ENCODE measurements at places on chromosomes 12 and 14.

GRCh38 chr14:74350211-74350927 lies 2.1 kb downstream of the VRTN start:
- no peak for DNase-seq

DNA sequence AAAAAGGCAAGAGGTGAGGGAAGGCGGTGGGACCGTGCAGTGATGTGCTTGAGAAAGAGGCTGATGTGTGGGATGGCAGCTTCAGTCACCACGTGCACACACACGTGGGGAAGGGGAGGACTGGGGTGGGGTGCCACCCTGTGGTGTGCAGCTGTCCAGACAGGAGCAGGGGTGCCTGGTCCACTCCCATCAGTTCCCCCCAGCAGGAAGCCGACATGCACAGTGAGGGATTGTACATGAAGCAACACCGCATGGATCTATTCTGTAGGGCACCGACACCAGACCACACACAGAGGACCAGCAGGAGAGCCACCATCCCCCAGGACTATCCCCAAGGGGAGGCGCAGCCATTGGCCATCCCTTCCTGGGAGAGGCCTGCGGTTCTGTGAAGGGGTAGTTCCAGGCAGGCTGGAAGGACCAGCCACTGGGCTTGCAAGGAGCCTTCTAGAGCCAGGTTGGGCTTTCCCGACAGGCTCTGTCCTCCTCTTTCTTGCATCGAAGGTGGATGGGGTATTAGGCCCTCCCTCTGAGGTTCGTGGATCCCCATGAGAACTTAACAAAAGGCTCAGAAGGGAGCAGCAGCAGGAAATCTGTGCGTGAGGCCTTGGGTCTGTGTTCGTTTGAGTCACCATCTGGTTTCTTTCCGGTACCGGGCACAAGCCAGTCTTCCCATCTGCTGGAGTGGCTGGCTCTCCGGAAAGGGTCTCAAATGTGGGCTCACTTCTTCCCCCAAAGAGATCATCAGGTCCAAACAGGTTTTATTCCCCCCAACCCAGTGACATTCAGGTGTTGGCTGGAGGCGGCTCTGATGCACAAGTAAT lies 59.8 kb downstream of the PLEKHG3 start:
- no peak for DNase-seq

DNA sequence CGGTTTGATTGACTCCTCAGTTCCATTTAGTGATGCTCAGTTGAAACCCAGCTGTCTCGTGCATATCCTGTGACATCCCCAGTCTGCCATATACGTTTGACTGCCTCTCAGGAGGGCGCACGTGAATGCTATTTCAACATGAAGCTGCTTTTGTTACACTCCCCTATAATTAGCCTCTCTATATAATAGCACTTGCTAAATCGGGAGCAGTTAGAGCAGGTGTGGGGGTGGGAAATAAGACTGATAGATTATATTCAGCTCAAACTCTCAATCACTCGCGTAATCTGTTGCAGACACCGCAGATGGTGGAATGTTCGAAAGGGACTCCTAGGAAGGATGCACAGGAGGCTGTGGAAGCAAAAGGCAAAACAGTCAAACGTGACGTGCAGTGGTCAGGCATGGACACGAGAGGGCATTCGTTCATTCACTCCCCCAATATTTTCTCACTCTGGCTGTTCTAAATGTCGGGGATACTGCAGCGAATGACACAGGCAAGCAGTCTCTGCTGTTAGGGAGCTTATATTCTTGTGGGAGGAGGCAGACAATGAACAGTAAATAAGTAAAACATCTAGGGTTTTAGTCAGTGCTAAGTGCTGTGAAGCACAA lies 29.8 kb downstream of the KCNA1 start:
- no peak for DNase-seq

GRCh38 chr12:69903548-69903947 lies 78.5 kb downstream of the MYRFL start:
- no peak for DNase-seq

DNA sequence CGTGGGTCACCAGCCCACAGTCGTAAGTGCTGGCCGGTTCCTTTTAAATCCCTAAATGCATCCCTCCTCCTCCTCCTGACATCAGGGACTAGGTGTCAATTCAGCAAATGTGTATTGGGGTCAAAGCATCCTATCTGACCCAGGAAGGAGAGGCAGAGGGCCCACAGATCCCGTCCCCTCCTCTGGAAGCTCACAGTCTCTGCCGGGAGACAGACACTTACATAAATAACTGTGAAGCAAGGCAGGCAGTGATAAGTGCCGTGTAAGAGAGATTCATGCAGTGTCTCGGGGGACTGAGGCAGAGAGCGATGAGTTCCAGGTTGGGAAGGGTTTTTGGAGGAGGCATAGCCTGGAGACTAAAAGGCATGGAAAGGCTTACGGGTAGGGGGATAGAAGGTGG lies 44.1 kb downstream of the HRK start:
- no peak for DNase-seq

DNA sequence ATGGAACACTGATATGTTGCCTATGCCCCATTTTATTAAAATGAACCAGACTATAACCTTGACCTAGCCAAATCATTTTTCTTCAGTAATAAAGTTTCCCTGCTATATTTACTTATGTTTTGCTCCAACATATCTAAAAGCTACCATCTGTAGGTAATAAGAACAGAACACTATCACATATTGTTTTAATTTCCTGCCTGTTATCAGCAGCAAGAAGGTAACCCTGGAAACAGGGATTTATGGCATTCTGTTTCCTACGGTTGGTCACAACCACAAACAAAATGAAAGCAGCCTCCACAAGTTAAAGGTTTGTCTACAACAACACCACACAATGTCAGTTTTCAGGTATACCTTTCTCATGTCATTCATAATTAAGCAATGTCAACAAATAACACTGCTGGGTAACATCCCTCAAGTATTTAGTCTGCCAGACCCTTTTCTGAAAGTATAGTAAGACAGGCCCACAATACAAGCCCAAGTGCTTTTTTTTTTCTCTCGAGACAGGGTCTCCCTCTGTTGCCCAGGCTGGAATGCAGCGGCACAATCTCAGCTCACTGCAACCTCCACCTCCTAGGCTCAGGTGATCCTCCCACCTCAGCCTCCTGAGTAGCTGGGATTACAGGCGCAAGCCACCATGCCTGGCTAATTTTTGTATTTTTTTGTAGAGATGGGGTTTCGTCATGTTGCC lies 25.5 kb downstream of the GCH1 start:
- no peak for DNase-seq

DNA sequence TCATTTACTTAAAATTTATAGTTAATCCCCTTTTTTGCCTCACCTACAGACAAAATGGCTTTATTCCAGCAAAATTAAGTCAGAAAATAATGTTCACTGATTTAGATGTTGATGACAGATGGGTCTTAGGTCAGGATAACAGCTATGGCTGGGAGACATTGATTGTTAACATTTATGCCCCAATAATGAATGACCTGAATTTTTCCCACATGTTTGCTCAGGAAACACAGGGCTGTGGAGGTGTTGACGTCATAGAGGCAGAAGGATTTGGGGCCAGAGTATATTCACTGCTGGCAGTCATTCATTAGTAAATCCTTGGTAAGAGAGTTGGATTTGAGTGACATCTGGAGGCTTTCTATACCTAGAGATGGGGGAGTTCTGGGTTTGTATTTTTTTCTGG lies 121.3 kb downstream of the PDE3A start:
- DNase-seq, result no peak

GRCh38 chr12:67220065-67220464 lies 49.1 kb upstream of the CAND1 start:
- no peak for DNase-seq

DNA sequence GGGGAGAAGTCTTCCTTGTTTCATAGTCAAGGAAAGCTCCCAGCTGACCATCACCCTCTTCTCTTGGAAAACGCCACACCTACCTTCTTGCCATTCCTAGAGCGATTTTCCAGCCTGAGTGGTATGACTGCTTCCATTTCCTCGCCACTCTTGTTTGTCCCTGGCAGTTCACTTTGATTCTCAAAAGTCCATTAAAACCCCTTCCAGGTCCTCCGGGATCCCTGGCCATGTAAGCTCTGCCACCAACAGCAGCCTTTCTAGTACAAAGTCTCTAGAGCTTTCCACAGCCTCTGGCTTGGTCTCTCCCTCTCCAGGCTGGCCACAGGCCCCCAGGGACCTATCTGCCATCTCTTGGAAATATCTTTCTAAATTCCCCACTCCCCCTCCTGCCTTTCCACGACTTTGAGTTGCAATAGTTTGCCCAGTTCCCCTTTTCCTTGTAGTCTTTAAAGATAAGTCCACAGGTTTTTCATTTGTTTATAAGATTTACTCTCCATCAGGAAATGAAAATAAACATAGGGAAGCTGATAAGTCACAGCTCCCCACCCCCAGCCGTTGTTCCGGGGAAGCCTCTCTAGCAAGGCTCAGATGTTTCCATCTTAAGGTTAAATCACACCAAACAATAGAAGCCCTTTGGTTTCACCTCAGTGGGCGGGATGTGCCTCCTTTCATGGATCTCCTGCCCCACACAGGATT lies 42.9 kb upstream of the SINHCAF start:
- DNase-seq, result no peak

GRCh38 chr14:28412077-28412476 lies 354.5 kb upstream of the FOXG1 start:
- no peak for DNase-seq

GRCh38 chr12:88529531-88530488 lies 50.5 kb downstream of the KITLG start:
- no peak for DNase-seq

DNA sequence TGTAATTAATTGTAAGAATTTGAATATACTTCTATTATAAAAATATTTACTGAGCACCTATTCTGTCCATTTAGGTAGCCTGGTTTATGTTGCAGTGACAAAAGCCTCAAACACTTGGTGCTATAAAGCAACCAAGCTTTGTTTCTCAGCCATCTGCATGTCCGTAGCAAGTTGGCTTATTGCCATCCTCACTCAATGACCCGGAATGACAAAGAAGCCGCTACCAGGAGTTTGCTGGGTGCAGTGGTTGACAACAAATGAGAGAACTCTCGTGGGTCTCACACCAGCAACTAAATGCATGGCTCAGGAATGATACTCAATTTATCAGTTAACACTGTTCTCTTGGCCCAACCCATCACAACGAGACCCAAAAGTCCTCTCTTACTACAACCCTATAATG lies 553.1 kb downstream of the DIO2 start:
- DNase-seq, result no peak

DNA sequence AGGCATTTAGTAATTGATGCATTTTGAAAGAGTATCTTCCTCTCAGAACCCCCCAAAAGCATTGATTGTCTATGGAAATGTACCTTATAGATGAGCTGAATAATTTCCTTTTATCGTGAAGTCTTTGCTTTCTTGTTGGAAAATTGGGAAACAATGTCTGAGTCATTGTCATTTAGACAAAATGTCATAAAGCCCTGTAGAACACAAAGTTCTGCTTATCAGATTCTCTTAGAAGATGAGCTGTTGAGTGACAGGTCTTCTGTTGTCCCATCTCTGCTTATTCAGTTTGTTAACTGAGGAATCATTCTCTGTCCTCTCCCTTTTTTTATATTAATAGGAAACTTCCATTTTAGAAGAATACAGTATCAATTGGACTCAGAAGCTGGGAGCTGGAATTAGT lies 22.9 kb downstream of the MAPKAPK5 start:
- no peak for DNase-seq

DNA sequence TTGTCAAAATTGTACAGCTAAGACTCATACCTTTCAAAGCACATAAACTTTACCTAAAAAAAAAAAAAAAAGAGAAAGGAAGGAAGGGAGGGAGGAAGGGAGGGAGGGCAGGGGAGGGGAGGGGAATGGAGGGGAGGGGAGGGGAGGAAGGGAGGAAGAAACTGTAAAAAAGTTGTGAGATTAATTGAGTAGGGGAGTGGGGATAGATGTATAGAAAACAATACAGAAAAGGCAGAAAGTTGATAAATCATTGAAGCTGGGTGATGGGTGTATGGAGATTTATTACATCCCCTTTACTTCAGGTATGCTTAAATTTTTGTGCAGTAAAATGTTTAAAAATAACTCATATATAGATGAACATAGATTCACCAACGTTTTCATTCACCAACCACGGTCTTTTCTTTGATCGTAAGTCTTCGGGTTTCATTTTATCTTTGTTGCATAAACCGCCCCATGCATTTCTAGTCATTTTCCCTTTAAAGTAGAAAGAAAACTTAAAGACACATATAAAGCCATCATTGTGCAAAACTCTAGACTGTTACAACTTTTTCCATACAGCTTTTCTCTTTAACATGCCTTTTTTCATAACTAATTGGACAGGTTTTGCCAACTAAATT lies 191.2 kb upstream of the KRR1 start:
- no peak for DNase-seq

DNA sequence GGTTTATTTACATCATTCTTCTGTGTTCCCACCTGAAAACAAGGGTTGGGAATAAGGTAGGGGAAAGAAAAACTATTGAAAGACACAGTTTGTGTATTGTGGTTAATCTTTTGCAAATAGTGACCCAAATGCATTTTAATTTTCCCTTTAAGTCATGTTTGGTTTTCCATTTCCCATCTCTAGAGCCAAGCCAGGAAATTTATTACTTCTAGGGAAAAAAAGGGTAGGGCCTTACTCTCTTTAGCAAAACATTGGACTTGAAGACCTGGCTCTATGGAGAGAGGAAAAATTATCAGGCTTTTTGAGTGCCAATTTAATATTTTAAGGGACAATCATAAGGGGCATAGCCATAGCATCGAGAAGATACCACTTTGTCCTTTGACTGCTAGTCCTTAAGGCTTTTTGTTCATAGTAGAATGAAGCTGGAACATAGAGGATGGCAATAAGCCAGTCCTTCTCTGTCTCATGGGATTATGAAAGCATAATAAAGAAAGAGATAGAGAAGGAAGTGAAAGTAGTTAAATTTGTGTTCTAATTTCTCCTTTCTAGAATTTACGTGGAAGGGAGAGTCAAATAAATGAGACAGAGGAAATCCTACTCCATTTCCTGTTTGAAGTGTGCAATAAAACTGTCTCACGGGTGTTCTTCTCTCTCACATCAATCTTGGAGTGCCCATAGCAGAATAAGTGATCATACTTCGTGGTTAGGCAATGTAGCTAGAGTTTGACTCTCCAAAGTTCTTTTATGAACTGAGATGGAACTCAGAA lies 50.9 kb upstream of the PPFIA2 start:
- no peak for DNase-seq

DNA sequence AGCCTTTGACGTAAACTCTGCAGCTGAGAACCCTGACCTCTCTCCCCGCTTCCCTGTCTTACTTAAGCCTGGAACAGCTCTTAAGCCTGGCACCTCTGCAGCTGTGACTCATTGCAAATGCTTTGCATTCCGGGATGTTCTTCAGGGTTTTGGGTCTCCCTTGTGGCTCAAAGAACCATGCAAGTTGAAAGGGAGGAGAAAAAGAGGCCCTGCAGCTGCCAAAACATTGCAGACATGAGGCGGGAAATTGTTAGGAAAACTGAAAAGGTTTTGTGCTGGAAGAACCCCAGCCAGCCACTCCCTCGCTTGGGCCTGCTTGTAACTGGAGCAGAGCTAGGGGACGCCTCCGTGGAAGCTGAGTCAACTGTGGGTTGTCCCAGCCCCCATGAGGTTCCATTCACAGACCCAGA lies 60.2 kb upstream of the FERMT2 start:
- no peak for DNase-seq

DNA sequence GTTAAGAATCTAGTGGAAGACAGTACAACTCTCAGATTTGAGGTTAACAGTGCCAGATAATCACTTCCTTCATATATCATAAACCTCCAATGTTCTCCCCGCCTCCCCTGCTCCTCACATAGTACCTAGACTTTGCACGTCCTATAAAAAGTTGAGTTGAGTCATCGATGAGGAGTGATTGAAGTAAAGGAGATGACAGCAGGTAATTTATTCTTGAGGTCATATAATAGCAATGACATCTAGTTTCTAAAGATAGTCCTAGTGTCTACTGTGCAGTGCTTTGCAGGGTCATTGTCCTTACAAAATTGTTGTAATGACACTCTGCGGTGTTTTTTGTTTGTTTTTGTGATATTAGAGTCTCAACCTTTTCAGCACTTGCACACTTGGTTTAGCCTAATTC lies 510.5 kb upstream of the LRFN5 start:
- no peak for DNase-seq
